ENCODE measurements at places on chromosomes 3 and 15.

GRCh38 chr3:16374047-16374934, 109.3 kb downstream of the OXNAD1 start:
- DNase-seq: peak; percentile 68

GRCh38 chr15:62844564-62845240, 197.8 kb upstream of the TPM1 start:
- no peak for DNase-seq

DNA sequence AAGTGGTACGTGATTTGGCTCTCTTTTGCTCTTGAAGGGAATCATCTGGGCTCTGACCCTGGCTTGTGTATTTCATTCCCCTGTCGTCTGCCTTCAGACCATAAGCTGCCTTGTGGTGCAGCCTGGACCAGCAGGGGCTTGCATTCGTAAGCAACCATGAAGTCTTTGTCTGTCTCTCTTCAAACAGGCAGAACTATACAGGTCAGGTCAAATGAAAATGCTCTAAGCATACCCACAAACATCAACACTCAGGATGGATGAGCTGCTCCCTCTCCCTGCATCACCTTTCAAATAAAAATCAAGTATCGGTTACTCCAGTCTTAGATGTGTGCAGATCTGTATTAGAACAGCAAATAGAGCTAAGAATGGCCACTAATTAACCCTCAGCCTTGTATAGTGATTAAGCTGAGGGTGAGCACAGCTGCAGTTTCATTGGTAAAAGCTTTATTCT, 268.6 kb upstream of the UBE2E1 start:
- no peak for DNase-seq

- no peak for DNase-seq
Observed at GRCh38 chr3:4996771-4997291, 17.6 kb downstream of the BHLHE40 start.

- no peak for DNase-seq
Observed at GRCh38 chr3:140216249-140216648, 281.3 kb downstream of the CLSTN2 start.
